ENCODE measurements at places on chromosomes 16 and 17. TPM values are rescaled to one million over a fixed set of nuclear protein-coding genes. Genes with fewer than 3 reads are reported as not detected.

Gene SLC4A1
- 0.13 TPM for total RNA-seq

Gene SCNN1G
- 0.74 TPM for total RNA-seq

Gene HNF1B
- not detected for total RNA-seq

Gene KRTAP2-1
- not detected for total RNA-seq

Gene CD300C
- total RNA-seq = not detected

Gene KRTAP9-2
- not detected for total RNA-seq

Gene GGT6
- 0.17 TPM for total RNA-seq

Gene ALOX15B
- total RNA-seq = 0.11 TPM

GRCh38 chr16:4246777-4247459 is 5.0 kb upstream of the SRL start:
- DNase-seq = no peak

DNA sequence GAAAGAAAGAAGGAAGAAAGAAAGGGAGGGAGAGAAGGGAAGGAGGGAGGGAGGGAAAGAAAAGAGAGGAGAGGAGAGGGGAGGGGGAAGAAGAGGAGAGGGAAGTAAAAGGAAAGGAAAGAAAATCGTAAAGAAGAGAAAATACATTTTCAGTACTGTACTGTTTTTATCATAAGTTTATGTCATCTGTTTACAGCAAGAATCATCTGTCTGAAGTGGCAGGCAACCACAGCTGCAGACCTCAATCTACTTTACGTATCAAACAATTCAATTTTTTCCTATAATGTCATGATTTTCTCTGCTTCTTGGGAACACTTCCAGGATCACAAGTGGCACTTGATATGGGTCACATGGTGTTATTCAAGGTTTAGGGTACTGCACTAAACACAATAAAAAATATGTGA is 58.3 kb downstream of the USP32 start:
- DNase-seq = no peak

DNA sequence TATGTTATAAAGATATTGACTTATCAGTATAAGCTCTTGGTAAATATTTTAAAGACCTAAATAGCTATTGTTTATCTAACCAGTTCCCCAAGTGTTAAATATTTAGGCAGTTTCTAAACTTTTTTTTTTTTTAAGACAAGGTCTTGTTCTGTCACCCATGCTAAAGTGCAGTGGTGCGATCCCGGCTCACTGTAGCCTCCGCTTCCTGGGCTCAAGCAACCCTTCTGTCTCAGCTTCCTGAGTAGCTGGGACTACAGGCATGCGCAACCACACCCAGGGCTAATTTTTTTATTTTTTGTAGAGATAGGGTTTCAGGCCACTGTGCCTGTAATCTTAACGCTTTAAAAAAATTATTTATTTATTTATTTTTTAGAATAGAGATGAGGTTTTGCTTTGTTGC is 43.5 kb downstream of the SNX29 start:
- no peak for DNase-seq

GRCh38 chr16:361872-362701 is 8.3 kb downstream of the MRPL28 start:
- peak; percentile 87 for DNase-seq

GRCh38 chr17:58870747-58871146 is 115.1 kb downstream of the PPM1E start:
- DNase-seq = no peak

- DNase-seq = peak; percentile 83
Observed at GRCh38 chr17:63445571-63445953, 544 bp downstream of the CYB561 start.

DNA sequence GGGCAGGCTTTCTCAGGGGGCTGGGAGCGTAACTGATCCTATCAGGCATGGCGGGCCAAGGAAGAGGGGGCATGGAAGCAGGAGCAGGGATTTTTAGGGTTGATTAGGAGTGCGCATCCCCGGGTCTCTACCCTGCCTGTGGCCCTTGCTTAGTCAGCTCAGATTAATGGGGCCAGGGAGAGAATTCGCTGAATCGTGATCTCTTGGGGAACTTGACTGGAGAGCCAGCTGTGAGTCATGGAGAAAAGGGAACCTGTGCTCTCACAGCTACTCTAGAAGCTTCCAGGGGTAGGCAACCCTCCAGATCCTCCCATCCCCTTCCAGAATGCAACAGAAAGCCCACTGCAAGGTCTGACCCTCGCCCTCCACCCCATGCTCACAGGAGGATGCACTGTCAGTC is 3.6 kb downstream of the FOXN1 start:
- no peak for DNase-seq

DNA sequence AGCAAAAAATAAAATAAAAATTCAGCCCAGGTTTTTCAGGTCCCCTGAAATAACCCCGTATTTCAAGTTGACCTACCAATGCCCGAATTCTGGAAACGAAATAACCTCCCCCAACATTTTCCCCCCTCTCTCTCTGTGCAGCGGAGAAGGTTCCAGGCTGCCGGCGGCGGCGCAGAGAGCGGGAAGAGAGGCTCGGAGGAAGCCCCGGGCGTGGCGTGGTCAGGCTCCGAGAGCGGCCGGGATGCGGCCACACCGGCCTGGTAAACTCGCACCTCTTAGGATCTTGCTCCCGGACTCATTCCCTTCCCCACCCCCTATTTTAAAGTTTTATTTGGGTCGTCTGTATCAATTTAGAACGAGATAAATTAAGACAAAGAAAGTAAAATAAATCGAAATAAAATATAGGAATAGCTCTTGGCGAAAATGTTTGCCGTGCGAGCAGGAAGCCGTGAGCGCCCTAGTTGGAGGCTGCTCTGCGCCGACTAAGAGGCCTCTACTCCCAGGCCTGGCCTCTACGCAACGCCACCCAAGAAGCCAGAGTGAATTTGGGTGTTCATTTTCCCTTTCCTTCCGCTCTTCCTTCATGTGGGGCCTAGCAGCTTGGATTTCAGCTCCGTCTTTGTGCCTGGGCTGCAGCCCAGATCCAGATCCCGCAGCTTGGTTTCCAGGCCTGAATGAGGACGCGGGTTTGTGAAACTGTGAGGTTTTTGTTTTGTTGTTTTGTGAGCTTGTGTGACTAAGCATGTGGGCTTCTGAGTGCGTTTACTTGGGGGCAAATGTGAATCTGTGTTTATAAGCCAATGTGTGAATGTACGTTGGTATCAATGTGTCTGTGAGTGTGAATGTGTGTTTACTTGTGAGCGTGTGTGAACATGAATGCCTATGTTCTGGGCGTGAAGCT is 1.5 kb upstream of the HOXB6 start:
- DNase-seq = no peak

- DNase-seq = no peak
Observed at GRCh38 chr17:63126607-63127006, 160.6 kb downstream of the TANC2 start.

DNA sequence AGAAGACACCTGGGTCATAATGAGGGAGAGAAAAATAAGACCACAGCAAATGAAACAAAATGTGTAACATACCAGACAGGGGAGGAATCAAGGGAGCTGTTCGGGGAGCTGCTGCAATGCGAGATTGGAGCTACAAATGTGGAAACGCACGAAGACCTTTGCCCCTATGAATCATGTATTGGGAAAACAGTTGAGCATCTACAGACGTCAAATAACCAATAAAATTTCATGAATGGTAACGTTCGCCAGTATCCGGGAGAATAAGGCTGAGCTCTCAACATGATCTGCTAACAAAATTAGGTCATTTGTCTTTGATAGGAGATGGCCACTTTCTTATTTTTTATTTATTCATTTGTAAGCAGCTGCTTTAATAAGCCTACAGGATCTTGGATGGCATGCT is 486.2 kb upstream of the RBFOX1 start:
- no peak for DNase-seq

GRCh38 chr16:2482249-2482648 is 7.3 kb downstream of the TBC1D24 start:
- no peak for DNase-seq

DNA sequence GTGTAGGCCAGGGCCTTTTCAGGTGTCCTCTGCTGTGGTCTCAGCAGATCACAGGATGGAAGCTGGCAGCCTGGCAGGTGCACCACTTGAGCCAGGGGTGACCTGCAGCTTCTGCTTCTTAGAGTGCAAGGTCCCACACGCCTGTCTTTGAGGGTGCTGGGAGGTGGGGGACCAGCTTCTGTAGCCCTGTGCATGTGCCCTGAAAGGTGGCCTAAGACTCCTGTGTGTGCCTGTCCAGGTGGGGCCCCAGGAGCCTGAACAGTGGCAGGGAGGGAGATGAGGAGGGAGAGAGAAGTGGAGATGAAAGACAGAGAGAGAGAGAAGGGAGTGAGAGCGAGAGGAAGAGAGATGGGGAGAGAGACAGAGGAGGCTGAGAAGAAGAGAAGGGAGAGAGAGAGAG is 46.2 kb downstream of the LGALS9 start:
- DNase-seq = no peak

- peak; percentile 97 for DNase-seq
Observed at GRCh38 chr16:85327731-85328675, 215.7 kb upstream of the CIBAR2 start.

GRCh38 chr16:52078716-52079655 is 468.0 kb downstream of the TOX3 start:
- no peak for DNase-seq

DNA sequence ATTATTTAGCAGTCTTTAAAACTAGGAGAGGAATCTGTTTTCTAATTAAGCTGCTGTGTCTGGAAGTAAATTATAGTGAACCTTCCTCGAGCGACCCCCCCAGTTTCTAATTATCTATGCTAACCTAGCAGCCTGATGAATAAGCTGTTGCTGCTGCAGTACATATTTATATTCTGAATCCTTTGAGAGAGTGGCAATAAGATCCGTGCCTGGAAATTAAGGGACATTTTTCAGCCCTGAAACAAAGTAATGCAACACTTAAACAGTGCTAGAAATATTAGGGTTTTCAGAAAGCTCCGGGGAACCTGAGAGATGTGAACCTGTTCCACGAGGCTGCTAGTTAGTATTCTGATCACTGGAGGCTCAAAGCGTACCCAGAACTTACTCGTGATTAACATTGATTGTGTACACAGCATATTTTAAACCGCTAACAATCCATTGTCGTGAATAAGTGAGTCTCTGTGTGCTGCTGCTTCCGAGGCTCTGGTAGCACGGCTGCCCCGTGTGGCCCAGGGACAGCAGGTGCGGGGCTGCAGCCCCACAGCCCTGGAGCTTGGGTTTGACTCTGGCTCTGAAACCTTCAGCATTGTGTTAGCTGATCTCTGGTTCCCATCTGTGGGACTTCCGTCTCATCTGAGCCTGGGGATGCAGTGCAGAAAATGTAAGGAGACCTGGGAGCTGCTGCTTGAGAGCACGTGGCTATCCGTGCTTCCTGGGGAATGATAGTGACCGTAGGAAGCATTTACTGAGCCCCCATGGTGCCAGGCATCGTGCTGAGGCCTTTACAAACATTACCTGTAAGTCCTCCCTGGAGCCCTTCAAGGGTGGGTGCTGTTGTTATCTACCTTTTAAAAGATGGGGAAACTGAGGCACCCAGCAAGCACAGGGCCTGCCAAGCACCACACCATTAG is 190.9 kb upstream of the CHMP6 start:
- peak; percentile 32 for DNase-seq

DNA sequence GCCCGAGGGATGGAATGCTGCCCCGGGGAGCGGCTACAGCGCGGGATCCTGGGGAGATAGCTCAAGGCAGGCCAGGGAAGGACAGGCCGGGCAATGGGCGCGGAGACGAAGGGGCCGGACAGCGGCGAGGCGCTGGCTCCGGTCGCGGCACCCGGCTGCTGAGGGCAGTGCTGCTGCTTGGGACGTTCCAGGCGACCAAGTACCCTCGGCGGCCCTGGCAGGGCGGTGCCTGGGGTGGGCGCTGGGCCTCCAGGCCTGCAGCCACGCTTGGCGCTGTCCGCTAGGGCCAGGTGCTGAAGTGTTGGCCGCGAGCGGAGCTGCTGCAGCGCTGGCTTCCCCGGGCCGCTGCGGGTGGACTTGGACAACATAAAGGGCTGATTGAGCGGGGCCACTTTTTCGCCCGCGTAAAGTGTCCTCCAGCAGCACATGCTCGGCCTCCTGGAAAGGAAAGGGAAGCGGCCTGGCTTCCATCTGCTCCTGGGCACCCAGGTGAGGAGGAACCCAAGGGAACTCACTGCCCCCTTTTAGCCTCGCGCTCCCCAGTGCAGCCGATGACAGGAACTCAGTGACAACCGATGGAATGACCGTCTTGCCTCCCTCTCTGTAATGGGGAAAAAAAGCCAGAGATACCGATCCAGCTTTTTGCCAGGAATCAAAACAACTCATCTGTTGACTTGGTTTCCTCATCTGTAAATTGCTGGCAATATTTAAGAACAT is 23.7 kb downstream of the CLEC3A start:
- peak; percentile 94 for DNase-seq

GRCh38 chr17:28372203-28372944 is 880 bp downstream of the SARM1 start:
- peak; percentile 43 for DNase-seq

DNA sequence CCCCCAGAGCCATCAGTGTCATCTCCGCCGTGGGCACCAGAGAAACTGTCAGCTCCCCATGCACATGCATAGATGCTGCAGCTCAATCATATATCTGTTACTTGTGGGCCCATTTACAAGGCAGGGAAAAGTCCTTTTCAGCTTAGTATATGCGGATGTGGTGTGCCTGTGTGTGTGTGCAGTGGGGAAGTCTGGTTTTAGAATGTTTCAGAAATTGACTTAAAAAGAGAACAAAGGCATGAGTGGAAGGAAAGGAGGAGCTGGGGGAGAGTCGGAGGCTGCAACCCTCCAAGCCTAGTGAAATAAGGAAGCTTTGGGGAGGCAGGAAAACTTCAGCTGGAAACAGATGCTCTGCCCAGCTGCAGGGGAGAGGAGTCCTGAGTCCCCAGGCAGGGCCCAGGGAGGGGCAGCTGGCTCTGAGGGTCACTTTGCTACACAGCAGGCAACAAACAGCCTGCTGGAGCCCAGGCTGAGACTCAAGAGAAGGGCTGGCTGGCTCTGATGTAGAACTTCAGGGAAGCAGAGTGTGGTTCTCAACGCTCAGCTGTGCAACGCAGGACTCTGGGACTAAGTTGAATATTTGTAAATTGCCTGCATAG is 11.1 kb upstream of the CD300LD start:
- DNase-seq = no peak

GRCh38 chr17:50319306-50320004 is 26.5 kb upstream of the XYLT2 start:
- no peak for DNase-seq

DNA sequence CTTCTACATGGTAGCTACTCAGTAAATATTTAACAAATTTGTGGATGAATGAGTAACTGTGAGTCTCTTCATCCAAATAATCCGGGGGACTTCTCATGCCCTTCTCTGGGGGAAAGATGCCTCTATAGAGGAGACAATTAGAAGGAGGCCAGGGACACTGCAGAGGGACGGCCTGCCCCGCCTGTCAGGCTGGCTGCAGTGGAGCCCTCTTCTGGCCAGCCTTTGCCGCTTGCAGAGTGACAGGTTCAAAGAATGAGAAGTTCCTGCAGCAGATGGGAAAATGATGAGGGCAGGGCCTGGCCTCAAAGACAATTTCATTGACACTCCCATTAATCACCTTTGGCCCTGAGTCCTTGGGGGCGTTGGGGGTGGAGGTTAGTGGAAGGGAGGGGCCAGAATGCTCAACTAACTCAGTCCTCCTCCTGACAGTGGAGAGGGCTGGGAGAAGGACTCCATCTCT is 339.0 kb downstream of the MAF start:
- peak; percentile 74 for DNase-seq

All from H9 (cell line).